LoVo (cell line): ENCODE measurements at places on chromosomes 5 and 9.

- no peak for DNase-seq
These were observed 302.7 kb downstream of the EPB41L4A start for GRCh38 chr5:112116371-112116770.

DNA sequence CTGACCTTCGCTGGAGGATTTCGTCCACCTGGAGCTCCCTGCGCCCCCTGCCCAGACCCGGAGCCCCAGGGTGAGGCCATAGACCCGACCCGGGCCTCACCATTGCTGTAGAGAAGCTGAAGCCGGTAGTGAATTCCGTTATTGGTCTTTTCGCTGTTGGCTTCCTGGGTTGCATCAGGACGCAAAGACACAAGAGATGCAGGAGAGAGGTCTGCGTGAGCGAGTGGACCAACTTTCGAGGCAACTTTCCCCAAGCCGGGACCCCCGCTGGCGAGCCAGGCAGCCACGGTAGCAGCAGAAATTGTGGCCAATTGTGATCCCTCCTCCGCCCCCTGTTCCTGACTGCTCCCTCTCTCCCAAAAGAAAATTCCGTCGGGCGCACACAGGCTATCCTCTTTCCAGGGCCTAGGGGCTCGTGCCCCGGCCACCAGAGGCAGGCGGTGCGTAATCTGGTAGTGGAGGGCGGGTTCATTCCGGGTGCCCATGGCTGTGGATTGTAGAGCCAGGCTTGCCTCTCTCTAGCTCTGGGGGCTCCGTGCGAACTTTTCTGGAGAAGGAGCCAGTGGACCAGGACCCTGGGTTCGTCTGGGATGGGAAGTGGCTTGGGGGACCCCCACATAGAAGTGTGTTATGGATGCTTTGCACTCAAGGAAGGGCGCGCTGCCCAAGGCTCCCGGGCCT lies 3.3 kb downstream of the EBF1 start:
- DNase-seq: no peak

- no peak for DNase-seq
These were observed 9.7 kb upstream of the OBP2A start for GRCh38 chr9:135536216-135536615.

DNA sequence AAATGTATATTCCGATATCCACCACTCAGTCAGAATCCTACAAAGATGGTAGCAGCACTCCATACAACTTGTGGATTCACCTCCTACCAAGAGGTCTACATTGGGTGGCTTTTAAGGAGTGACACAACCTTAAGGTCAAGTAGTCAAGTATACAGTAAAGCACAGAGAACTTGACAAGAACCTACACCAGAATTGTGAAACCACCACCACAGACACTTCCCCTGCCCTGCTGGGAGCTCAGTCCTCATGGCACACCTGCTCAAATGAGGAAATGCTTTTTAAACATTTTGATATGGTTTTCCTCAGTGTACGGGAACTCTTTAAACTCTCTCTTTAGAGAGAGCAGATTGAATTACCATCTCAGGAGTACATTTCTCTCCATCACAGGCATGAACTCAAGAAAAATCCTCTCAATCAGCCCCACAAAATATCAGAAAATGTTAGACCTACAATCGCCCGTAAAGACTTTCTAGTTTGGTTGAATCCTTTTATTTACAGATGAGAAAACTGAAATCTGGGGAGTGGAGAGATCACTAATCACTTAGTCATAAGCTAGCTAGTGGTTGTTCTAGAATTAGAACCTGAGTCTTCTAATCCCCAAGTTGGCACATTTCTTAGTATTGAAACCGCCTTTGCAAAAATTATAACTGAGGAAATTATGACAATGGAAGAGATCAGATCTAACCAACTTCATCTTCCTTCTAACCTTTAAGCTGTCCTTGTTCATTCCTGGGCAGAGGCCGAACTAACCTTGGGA lies 38.5 kb upstream of the NR4A3 start:
- no peak for DNase-seq

DNA sequence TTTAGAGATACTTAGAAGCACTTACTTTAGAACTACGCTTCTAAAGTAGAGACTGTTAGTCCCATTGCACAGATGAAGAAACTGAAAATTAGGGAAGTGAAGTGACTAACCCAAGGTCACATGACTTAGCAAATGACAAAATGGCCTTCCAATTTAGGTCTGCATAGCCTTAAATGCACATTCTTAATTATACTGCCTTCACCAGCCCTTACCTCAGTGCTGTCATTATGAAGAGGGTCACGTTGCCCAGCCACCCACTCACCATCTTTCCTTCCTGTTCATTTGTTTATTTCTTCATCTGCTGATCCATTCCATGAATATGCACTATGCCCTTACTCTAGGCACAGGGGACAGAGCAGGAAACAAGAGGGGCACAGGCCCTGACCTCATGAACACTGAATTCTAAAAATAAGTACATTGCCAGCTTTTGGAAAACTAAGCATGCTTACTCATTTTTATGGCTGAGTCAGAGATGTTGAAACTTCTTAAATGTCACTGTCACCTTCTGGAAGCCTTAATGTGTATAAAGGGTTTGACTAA lies 8.6 kb downstream of the HAVCR2 start:
- DNase-seq: peak; percentile 5

DNA sequence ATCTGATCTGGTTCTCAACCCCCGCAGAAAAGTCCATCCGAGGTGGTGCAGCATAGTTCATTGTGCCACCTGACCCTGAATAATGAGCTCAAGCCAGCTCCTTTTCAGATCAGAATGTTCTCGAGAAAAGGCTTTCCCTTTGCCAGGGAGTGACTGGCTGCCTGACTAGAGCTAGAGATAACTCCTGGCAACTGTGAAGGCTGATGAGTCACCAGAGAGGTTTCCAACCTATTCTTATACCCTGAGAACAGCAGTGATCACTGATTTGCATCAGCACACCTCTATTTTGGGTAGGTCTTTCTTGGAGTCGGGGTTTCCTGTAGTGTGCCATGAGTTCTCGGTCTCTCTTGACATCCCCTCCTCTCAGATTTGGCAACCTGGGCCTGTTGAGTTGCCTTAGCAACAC lies 127.9 kb downstream of the PIK3R1 start:
- DNase-seq: peak; percentile 55

- no peak for DNase-seq
These were observed 9.0 kb downstream of the CKMT2 start for GRCh38 chr5:81241961-81242648.

GRCh38 chr9:88722753-88723152 lies 187.8 kb downstream of the NXNL2 start:
- no peak for DNase-seq

- no peak for DNase-seq
These were observed 261.5 kb downstream of the TLE1 start for GRCh38 chr9:81427870-81428269.

DNA sequence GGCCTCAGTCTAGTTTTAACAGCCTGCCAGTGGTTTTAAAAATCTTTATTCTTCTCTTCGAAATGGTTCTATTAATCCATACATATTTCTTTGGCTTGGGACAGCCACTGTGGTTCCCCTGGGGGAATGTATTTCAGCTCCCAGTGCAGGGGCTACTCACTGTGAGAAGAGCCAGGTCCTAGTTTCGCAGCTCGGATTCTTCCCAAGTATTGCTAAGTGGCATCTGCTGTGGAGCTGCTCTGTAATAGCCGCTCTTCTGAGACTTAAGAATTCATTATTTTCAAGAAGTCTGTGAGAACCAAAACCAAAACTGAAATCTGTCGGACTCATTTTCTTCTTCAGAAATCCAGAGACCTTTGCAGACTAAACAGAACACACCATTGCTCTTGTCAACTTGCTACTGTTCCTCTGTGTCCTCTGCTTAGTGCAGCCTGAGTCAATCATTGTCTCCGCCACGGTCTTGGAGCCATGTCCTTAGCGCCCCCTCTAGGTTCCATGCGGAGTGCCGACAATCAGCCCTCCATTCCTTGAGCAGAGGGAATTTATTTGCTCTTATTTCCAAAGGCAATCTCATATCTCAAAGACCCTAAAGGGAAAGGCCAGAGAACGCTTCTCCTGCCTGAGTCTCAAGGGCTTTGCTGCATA lies 478.2 kb downstream of the SPATA31D1 start:
- DNase-seq: no peak

GRCh38 chr9:19286634-19287188 lies 56.2 kb downstream of the DENND4C start:
- DNase-seq: peak; percentile 70

DNA sequence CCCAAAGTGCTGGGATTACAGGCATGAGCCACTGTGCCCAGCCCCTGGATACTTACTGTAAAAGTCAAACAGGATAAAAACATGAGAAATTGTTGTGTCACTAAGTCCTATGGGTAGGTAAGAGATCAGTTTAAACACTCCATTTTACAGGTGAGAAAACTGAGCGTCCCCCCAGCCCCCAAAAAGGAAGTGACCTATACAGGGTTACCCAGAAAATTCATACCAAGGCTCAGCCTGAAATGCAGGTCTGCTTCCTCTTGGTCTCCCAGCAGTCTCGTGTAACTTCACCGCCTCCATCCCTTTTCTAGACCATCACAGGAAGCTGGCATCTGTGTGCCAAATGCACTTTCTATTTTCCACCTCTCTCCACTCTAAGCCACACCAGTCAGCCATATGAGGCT lies 57.2 kb downstream of the TMOD1 start:
- DNase-seq: no peak

GRCh38 chr9:120891884-120892747 lies 15.1 kb upstream of the PHF19 start:
- DNase-seq: no peak

DNA sequence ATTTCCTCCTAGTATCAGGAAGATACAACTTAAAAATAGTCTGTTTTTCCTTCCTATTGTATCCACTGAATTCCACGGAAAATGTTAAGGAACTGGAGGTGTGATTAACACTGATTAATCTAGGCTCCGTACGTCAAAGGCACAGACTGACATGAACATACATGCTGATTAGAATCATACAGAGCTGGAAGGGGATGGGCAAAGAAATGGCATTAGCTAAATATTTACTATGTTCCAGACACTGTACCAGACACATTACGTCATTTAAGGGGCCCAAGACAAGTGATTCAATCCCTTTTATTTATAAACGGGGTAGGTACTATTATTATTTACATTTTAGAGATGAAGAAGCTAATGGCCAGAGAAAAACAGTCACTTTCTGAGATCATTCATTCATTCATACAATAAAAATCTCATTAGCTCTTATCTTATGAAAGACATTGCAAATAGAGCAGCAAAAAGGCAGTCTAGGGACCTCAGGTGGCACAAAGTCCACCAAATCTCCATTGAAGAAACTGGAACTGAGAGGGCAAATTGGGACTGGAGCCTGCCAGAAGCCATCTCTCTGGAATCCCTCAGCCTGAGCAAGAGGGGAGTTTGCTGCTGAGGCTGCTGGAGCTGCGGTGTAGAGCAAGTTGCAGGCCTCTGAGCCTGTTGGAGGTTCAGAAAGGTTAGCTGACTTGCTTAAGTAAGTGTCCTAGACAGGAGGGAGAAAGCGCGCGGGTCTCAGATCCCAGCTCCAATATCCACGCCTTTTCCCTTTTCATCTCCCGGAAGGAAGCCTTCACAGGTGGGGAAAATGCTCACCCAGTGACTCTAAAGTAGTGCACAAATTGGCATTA lies 1.6 kb upstream of the TGFBR1 start:
- no peak for DNase-seq

GRCh38 chr9:107942856-107943255 lies 453.3 kb upstream of the KLF4 start:
- no peak for DNase-seq

DNA sequence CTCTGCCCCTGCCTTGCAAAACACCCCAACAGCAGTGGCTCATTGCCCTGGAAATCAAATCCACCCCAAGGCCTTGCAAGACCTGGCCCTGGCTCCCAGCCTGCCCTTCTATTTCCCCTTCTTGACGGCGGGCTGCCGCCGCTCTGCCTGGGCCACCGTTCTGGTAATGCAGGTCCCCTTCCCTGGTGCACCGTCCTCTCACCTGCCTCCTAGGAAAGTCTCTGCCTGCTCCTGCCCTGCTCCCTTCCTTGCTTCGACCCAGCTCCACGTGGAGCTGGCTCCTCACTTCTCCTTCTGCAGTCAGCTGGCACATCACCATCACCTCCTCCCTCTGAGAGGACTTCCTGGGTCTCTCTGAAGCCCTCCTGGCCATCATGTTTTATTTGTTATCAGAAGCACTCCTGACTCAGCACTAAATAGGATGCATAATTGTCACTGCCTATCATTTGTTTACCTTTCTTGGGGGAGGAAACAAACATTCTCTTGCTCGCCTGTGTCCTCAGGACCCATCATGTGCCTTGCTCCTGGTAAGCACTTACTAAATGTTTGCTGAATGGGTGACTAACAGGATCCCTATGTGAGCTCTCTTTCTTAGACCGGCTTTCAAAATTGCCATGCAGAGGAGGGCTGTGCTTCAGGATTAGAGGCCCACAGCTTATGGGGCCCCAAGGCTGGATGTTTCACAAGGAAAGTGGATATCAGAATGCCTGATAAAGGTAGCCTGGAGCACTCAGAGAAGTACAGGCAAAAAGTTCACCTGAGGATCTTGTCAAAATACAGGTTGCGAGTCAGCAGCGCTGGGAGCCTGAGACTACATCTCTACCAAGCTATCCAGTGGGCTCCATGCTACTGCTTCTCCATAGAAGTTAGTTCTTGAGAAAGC lies 19.6 kb upstream of the C5orf47 start:
- DNase-seq: no peak
